Ascending aorta (tissue), 2 donors: ENCODE measurements at places on chromosomes 1 and 21. TPM values are rescaled to one million over a fixed set of nuclear protein-coding genes. Genes with fewer than 3 reads are reported as not detected.

CA14 gene
- not detected for total RNA-seq

JAM2 gene
- 54.1 TPM for total RNA-seq

CLCNKB gene
- total RNA-seq = not detected

DNA sequence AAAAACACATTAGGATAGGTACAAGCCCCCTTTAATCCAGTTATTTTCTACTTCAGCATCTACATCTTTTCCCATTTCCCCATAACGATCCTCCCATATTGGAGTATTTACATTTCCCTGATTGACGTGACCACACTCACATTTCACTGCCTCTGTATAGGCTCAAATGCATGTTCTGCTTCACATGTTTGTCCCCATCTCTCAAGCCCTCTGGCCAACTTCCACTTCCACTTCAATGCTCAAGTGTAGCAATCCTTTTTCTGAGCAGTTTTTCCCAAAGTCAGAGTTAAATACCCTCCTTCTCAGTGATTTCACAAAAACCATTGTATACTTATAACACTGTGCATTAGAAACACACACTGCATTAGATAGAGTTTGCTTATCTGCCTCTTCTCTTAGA, 61.8 kb upstream of the TTLL7 start:
- no peak overlapping the region for H3K27ac ChIP-seq
- no peaks in the 10 kb centered on the region for H3K4me1 ChIP-seq
- no peaks in the 10 kb centered on the region for H3K36me3 ChIP-seq
- H3K27me3 ChIP-seq = no peaks in the 10 kb centered on the region
- H3K4me3 ChIP-seq = no peak overlapping the region
- no peak for DNase-seq

DNA sequence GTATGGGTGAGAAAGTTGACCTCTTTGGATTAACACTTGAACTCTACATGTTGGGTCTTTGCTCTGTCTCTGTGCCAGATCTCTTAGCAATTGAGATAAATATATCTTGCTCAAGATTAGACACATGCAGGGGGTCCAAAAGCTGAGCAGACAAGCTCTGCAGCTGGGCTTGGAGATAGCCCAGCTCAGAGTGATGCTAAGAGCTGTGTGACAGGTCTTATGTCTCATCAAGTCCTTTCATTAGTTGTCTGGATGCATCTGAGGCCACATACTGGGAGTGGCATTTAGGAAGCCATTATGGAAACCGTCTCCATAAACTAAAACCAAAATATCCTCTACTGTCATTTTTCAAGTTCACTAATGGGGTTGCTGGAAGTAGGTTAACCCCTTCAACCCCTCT, 289.4 kb upstream of the DUSP10 start:
- H3K36me3 ChIP-seq = no peaks in the 10 kb centered on the region
- no peak overlapping the region for H3K4me3 ChIP-seq
- H3K4me1 ChIP-seq = no peaks in the 10 kb centered on the region
- no peaks in the 10 kb centered on the region for H3K27me3 ChIP-seq
- H3K27ac ChIP-seq = no peak overlapping the region

- DNase-seq = peak; percentile 58
- no peak overlapping the region for H3K4me3 ChIP-seq
- H3K4me1 ChIP-seq = no peaks in the 10 kb centered on the region
- no peaks in the 10 kb centered on the region for H3K36me3 ChIP-seq
- no peaks in the 10 kb centered on the region for H3K27me3 ChIP-seq
Measured at GRCh38 chr1:912740-913301, 10.9 kb upstream of the SAMD11 start.

DNA sequence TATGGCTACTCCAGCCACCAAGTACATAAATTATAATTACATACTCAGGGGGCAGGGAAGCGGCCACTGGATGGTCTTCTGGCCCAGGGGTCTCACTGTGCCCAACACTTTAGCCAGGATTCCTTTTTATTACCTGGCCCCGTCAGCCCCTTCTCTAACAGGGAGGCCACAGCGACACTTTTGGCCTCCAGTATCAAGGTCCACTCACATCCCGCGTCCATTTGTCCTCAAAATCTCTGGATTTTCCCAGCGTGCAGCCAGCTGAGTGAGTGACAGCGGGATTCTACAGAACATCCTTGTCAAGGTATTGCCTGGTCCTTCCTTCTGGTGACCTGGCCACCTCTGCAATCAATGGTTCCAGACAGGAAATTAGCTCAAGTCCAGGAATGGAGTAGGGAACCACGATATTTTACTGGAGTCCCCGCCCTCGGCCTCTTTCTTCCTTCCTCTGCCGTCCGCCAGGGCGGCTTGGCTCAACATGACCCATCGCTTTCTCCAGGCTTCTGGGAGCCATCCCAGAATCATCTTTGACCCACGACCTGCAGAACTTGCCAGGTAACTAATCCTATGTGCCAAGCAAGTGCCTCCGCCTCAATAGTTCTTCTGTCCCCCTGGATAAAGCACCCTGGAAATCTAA, 2.7 kb upstream of the COL6A2 start:
- H3K4me1 ChIP-seq = peaks cover 27% of the 10 kb centered on the region
- H3K4me3 ChIP-seq = no peak overlapping the region
- no peaks in the 10 kb centered on the region for H3K36me3 ChIP-seq
- DNase-seq = peak; percentile 66
- peak overlapping the region; percentile 99 for H3K27ac ChIP-seq

- H3K27ac ChIP-seq = peak overlapping the region; percentile 65
- no peaks in the 10 kb centered on the region for H3K27me3 ChIP-seq
- H3K4me3 ChIP-seq = no peak overlapping the region
- H3K36me3 ChIP-seq = no peaks in the 10 kb centered on the region
- H3K4me1 ChIP-seq = peaks cover 10% of the 10 kb centered on the region
- DNase-seq = no peak
Measured at GRCh38 chr1:222043444-222044292, 301.8 kb upstream of the DUSP10 start.

- no peaks in the 10 kb centered on the region for H3K36me3 ChIP-seq
- H3K27ac ChIP-seq = no peak overlapping the region
- no peak for DNase-seq
Measured at GRCh38 chr1:115452600-115453329, 114.7 kb upstream of the NGF start.

DNA sequence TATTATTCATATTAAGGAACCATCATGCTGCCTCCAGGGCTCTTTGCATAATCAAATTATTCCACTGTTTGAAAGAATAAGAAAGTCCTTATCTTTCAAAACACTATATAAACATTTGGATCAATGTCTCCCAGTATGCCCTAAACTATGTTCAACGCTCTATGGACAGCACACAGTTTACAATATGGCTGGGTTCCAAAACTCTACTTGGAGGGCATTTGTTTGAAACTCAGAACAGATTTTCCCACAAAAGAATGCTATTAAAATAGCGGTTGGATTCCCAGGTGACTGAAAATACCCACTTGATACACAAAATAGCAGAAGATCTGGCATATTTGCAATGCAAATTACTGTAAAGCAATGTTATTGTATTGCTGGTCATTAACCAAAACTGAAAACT, 3.2 kb downstream of the HAO2 start:
- H3K27me3 ChIP-seq = no peaks in the 10 kb centered on the region
- no peak for DNase-seq
- H3K4me3 ChIP-seq = no peak overlapping the region
- no peak overlapping the region for H3K27ac ChIP-seq

- H3K4me3 ChIP-seq = no peak overlapping the region
- H3K4me1 ChIP-seq = no peaks in the 10 kb centered on the region
- no peak for DNase-seq
- no peaks in the 10 kb centered on the region for H3K36me3 ChIP-seq
- no peak overlapping the region for H3K27ac ChIP-seq
Measured at GRCh38 chr1:155182052-155182550, 8.5 kb downstream of the TRIM46 start.

- no peaks in the 10 kb centered on the region for H3K36me3 ChIP-seq
- no peak overlapping the region for H3K27ac ChIP-seq
- H3K4me3 ChIP-seq = no peak overlapping the region
- H3K27me3 ChIP-seq = no peaks in the 10 kb centered on the region
- DNase-seq = no peak
Measured at GRCh38 chr1:119556423-119556822, 49.4 kb downstream of the HSD3B1 start.
